Midbrain (tissue), 1 donor: ENCODE measurements at places on chromosomes 5 and 9.

GRCh38 chr9:24582146-24583126 is 36.7 kb upstream of the IZUMO3 start:
- DNase-seq: no peak

DNA sequence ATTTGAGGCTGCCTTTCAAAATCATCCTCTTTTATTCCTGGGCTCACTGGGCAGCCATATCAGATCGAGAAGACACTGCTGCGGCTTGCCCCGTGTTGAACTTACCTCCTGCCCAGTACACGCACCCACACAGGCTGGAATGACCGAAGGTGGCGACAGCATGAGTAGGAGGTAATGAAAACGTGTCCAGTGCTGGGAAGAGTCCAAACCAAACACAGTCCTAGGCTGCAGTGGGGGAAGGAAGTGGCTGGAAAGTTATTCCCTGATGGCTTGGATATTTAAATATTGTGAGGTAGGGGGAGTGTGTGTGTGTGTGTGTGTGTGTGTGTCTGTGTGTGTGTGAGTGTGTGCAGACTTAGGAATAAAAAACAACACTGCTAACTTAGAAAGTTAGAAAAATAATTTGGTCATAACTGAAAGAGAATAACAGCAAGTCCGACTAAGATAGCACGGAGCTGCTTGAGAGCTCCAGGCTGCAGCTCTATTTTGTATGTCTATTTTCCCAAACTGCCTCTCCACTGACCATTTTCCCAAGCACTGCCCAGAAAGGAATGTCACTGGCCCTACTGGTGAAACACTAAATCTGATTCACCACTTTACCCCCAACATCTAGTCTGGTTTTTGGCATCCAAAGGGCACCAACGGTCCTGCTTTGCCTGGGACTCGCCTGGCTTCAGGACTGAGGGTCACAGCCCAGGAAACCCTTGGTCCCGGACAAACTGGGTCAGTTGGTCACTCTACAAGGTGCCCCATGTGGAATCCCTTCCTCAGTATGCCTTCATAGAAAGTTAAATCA is 41.2 kb downstream of the ANKH start:
- DNase-seq: no peak

DNA sequence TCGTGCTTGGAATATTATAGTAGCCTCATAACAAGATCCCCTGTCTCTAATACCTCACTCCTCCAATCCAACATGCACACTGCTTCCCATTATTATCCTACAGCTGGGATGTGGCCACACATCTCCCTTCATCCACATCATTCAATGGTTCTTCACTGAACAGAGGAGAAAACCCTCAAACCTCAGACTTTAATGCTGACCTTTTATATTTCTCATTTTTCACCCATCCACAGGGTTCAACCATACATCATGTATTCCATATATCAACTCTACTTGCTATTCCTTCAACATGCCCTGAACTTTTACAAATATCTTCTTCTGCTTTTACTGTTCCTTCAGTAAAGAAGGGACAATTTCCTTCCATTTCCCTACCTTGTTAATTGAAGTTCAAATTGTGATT is 396.8 kb downstream of the TLE4 start:
- no peak for DNase-seq

DNA sequence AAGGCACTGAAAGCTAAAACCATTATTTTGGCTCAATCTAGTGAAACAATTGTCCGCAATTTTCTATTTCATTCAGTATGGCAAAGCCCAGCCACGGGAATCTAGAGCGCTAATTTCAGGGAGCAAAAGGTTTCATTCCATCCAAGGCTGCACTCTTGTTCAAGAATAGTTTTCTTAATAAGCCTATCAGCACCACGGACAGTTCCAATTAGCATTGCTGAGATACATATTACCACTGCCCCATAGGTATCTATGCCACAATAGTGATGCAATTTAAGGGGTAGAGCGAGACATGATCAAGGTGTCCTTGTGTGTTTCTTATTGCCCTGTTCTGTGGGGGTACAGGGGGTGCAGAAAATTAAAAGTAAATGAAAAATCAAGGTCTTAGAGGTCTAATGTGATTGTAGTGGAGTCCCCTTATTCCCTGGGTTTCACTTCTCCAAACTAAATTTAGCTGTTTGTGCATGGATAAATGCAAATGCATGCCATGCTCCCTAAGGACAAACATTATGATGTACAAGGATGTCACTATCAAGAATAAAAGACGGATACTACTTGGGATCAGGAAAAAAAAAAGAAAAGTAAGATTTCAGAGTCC is 45.5 kb downstream of the SPOCK1 start:
- peak; percentile 16 for DNase-seq

DNA sequence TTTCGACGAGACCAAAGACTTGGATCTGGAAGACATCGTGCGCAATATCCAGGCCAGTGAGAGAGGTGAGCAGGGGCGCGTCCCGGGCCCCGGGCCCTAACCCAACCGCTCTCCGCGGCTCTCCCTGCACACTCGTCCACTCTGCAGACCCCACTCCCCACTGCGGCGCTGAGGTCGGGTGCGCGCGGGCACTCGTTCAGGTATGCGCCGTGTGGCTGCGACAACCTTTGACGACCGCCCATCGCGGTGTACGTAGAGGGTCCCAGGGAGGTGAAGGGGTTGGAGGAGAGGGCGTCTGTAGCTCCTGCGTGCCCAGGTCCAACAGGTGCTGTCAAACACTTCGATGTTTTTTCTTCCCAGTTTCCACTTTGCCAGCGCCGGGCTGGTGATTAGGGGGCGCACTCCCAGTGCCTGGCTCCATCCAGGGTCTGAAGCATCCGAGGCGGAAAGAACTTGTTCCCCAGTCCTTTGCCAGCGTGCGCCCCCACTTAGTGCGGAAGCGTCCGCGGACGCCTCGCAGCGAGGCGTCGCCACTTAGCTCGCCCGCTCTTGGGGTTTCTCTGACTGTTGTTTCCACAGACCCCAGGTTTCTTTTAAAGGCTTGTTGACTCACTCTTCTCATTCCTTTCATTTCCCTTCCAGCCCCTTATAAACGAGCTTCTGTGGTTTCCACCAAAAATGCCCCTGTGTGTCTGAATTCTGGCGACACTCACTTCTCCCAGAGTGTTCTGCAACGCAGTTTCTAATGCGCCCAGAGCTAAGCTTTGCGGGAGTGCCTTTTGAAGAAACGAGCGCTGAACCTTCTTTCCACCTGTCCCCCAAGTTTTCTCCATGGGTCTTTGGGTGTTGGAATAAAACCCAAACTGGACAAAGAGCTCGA is 1.6 kb downstream of the NPR3 start:
- no peak for DNase-seq

DNA sequence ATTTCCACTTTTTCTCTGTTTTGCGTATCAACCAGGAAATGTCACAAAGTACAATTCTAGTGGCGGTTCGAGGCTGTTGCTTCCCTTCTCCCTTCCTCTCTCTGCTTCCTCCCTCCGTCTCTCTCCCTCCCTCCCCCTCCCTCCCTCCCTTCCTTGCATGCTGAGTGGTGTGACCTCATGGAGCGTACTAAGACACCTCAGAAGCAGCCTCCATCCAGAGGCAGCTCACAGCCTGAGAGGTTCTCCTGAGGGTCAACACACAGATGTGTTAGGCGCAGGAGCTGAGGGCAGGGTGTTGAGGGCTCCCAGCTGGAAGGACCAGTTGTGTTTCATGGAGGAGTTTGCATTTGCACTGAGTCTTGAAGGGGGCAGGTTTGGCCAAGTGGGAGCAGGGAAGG is 57.7 kb downstream of the COL5A1 start:
- DNase-seq: no peak

- peak; percentile 32 for DNase-seq
Observed at GRCh38 chr5:168047043-168047668, 244.3 kb upstream of the WWC1 start.

- no peak for DNase-seq
Observed at GRCh38 chr9:120865809-120866208, 11.2 kb downstream of the PHF19 start.

DNA sequence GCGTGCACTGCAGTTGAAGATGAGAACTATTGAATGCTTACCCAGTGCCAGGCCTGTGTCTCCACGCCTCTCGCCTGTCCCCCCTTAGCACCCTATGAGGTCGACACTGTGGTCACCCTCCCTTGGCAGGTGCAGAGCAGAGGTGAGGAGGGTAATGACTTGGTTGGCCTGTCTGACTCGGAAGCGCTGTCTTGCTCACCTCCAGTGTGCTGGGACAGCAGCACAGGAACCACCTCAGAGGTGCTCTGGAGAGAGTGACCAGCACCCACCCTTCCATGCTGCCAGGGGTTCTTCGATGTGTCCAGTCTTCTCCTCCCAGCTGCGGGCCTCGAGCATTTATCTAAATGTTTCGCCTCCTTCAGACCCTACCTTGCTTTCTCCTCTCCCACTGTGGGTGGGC is 178.3 kb upstream of the IRX2 start:
- DNase-seq: no peak

DNA sequence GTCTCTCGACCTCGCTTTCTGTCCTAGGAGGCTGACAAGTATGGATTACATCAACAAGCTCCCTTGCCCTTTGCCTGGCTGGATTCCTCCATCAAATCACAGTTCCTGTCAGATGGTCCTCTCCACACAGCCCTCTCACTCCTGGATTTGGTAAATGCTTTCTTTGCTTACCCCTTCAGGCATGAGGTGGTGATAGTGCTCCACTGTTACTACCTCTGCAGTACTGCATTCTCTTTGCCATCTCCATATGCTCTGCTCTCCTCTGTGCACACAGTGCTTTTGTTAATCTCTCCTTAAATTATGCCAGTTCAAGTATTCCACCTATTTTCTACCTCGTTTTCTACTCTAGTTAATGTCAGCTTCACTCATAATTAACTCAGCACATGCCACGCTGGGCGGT is 279.2 kb downstream of the DMAC1 start:
- DNase-seq: no peak

- DNase-seq: no peak
Observed at GRCh38 chr5:123455640-123456039, 32.4 kb upstream of the CEP120 start.

DNA sequence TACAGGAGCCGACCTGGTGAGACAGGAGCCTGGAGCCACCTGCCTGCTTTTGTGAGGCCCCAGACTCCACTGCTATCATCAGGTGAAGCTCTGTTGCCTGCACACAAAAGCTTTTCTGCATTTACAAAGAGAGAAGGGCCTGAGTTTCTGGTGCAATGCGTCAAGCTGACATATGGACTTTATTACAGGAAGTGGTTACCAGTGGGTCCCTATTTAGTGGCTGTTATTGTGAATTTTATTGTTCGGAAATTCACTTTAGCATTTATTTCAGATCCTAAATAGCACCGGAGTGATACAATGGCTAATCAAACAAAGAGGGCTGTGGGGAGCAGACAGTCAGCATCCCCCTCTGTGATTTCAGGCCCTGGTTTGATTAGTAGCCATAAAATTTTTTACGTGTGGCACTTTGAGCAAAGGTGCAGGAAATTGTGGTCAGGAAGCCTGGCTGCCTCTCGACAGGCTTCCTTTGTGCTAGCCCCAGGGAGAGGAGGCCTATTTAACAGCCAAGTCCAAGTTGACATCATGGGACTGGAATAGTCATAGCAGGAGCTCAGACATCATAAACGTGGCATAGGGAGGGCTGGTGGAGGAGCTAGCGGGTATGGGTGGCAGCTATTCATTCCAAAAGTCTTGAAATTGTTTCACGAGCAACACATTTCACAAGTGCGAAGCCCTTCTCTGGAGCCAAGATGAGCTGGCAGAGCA is 8.4 kb downstream of the TGFBI start:
- DNase-seq: no peak
